NCI-H524 treated with DMSO at 0.1 percent for 48 hours (cell line): ENCODE measurements at places on chromosomes 11 and 22.

DNA sequence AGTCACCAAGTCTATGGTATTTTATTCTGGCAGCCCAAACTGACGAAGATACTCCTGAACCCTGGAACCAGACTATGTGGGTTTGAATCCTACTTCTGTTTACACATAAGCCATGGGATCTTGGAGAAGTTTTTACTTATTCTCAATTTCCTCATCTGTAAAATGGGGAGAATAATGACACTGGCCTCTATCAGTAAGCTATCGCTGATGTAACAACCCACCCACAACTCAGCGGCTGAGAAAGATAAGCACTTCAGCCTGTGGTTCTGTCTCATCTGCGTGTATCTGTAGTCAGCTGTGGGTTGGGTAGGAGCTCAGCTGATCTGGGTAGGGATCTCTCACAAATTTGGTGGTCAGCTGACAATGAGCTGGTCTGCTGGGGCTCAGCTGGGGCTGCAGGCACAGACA lies 68.0 kb upstream of the ALX4 start:
- DNase-seq, result no peak

DNA sequence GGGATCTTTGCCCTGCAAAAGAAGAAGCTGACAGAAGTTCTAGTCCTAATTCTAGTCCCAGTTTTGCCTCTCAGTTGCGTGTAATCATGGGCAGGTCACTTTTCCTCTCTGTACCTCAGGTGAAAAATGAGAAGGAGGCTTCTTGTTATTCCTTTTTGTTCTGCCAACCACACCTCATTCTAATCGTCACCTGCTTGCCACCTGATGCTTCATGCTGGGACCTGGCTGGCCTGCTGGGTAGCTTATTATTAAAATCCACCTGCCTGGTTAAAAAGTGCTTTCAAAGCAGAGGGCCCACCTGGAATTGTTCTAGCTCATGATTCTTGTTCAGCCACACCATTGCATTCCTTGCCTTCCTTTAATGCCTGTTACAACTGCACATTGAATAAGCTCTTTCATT lies 8.4 kb upstream of the ALG8 start:
- DNase-seq, result no peak

DNA sequence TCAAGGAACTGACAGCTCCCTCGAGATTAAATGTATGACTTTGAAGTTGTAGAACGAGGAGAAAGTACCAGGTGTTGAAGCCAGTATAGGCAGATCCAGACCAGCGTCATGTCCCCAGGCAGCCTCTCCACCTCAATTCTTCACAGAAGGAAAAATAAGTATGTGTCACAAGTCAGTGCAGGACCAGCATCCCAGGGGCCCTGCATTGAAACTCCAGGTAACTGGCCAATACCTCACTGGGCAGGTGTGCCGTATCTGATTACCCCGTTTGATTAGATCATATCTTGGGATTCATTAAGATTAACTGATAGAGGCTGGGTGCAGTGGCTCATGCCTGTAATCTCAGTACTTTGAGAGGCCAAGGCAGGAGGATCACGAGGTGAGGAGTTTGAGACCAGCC lies 466.7 kb upstream of the B3GAT1 start:
- DNase-seq, result no peak

DNA sequence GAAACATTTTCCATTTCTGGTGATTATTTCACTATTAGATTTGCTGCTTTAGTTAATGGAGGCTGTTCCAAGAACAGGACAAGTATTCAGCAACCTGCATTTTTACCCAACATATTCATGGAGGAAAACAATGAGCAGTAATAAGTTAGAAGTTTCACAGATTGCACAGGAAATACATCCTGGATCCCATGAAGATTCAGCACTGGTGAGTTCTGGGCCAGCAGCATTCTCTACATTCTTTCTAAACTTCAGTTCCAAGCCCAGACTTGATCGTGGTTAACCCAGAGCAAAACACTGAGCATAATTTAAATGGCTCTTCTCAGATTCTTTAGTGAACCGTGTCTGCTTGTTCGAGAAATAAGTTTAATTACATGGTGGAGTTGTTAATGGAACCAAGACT lies 3.8 kb downstream of the FJX1 start:
- no peak for DNase-seq
